Effector memory CD8-positive, alpha-beta T cell (primary cell): ENCODE measurements at places on chromosomes 5 and 9.

DNA sequence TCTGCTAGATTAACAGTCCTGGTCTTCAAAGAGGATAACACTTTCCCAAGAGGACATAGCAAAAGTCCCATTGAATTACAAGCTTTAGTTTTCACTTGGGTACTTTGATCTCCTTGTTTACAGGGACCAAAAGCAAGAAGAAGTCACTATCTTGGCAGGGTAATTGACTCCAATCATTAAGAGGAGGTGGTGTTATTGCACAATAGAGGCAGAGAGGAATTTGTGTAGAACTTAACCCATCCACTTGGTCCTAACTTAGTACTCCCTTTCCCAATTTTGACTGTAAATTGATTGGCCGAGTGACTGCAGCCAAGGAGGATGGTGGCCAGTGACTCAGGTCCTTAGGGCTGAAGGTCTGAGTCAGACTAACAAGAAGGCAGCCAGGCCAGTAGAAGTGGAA is 9.3 kb upstream of the TRPC7 start:
- no peak for DNase-seq

- no peak for DNase-seq
Measured at GRCh38 chr9:800591-801150, 40.8 kb upstream of the DMRT1 start.

GRCh38 chr9:134666208-134666607 is 24.6 kb downstream of the COL5A1 start:
- DNase-seq, result no peak

GRCh38 chr5:77697692-77698091 is 59.2 kb upstream of the OTP start:
- no peak for DNase-seq

DNA sequence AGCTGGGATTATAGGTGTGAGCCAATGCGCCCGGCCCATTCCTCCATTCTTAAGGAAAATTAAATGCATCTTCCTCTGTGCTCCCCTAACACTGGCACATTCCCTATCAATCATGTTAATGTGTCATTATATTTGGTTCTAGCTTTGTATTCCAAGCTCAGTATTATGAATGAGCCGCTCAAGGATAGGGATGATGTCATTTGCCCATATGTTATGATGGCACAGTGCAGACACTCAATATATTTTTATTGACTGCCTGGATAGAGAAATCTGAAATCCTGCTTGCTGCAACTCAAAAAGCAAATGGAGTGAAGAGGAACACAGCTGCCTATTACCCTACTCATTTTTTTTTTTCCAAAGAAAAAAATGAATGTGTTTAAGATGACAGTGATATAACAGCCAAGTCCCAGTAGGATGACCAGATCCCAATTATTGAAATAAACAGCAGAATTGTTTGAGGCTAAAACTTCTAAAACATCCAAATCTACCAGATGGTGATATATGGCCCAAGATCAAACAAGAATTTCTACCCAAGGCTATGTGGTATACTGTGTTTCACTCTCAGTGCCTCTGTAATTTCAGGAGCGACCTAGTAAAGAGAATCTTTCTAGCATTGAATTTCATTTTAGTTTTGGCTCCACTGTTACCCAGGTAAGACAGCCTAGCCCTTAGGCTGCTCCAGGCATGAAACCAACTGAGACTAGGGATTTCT is 16.3 kb downstream of the SUSD1 start:
- no peak for DNase-seq

DNA sequence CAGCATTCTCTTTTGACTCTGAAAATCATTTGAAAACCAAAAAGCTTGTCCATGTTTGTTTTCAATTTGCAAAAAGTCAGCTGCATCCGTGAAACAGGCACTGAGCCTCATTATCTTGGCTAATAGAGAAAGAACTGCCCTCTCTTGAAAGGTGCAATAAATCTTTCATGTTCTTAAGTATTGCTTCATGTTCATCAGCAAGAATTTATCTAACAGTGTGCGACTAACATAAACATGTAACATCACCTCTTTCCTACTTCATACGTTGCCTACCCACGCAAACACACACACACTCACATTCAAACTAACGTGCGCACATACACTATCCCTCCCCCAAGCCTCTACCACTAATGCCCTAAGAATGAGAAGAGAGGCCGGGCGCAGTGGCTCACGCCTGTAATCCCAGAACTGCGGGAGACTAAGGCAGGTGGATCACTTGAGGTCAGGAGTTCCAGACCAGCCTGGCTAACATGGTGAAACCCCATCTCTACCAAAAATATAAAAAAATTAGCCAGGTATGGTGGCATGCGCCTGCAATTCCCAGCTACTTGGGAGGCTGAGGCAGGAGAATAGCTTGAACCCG is 629.7 kb upstream of the ZNF608 start:
- no peak for DNase-seq

DNA sequence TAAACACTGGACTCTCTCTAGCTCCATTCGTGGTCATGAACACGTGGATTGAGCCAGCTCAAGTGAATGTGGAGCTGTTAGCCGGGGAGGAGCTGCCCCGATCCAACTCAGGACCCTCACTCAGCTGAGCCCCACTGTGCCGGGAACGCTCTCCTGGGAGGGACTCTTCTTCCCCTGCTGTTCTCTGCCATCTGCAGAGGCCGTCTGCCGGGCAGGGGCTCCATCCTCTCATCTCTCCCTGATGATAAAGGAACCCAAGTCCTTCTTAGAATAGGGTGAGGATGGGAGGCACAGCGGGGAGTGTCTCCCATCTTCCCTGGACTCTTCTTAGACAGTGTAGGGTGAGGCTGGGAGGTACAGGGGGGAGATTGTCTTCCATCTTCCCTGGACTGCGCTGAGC is 120.5 kb upstream of the IRX4 start:
- DNase-seq, result no peak

DNA sequence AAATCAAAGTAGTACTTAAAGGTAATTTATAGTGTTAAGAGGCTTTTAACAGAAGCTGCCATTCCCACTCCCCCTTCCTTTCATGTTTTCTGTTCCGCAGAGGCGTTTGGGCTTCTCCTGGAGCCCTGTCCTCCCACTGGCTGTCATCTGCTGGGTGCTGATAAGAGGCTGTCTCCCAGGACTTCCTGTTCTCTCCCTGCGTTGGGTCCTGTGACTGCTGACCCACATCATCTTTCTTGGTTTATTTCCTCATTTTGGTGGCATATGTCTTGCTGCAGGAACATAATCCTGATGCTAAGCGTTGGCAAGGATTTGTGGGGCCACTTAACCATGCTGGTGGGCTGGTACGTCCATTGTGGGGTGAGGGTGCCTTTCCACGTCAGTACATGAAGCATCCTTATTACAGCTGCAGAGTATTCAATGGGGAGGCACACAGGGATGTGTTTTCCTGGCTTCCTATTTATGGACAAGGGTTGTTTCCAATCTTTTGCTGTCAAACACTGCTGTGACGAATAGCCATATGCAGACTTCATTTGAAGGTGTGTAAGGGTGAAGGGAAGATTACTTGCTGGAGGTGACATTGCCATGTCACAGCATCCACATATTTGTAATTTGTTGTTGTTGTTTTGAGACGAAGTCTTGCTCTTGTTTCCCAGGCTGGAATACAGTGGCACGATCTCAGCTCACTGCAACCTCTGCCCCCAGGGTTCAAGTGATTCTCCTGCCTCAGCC is 22.3 kb upstream of the RNF130 start:
- no peak for DNase-seq

DNA sequence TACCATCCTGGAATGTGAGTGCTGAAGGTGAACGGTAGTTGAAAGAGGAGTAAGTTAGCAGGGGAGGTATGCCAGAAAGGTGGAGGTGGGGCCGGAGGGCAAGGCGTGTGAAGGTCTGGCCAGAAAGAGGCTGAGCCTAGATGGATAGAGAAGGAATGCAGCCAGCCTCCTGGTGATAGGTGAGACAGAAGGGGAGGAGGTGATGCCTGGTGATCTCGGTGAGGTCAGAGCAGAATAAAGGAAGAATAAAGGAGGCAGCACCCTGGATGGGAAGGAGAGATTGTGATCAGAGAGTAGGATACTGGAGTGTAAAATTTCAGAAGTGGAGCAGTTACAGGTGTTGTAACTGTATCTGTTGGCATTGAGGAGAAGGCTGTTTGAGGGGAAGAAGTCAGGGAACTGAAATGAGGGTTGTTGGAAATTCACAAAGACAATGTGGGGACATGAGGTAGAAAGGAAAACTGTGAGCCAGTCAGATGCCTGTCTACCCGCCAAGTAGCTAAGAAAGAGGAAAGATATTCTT is 2.0 kb downstream of the GNG10 start:
- no peak for DNase-seq

GRCh38 chr5:75571547-75571946 is 39.7 kb upstream of the ANKDD1B start:
- no peak for DNase-seq
